ENCODE measurements at places on chromosomes 2 and 18.

GRCh38 chr18:36934884-36935283, 106.0 kb downstream of the KIAA1328 start:
- peak; percentile 44 for DNase-seq

DNA sequence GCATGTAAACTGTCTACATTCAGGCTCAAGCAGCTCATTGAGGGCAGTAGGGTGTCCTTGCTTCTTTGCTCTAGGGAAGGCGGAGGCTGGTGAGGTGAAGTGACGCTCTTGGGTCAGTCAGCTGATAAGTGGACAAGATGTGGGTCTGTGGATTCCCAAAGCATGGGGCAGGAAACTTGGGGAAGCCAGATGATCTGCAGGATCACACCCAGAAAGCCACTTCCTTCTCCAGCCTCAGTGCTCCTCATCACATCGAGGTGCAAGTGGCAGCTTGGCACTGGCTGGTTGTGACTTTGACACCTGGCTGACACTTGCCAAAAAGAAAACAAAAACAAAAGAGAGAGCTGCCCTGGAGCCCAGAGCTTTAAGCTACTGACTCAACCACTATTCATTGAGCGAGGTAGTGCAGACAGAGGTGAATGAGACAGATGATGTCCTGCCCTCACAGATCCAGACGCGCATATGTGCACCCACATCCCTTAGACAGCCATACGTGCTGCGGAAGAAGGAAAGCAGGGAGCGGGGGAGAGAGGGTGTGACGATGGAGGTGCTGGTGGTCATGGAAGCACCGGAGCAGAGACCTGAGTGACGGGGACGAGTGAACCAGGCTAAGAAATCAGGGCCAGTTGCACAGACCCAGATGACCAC, 3.1 kb upstream of the CIB4 start:
- no peak for DNase-seq

DNA sequence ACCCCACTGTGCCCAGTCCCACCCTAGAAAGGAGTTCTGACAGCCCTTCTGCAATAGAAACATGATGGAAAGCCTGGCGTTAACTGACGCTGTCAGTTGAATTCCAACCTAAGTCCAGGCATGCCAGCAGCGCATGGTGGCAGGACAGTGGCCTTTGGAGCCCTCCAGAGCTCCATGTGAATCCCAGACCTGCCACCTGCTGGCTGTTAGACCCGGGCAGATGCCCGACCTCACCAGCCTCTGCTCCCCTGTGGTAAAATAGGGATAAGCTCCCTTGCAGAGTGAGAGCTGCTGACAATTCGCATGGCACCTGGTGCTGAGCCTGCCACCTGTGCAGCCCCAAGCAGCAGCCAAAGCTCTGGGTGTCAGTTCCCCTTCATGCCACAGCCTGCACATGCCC, 138.6 kb downstream of the LOXHD1 start:
- DNase-seq, result no peak

- DNase-seq, result no peak
Measured at GRCh38 chr2:133448195-133448594, 120.1 kb downstream of the NCKAP5 start.

- DNase-seq, result peak; percentile 65
Measured at GRCh38 chr2:36570416-36570815, 27.6 kb downstream of the FEZ2 start.

- DNase-seq, result peak; percentile 11
Measured at GRCh38 chr18:33960417-33960816, 264.3 kb downstream of the NOL4 start.

DNA sequence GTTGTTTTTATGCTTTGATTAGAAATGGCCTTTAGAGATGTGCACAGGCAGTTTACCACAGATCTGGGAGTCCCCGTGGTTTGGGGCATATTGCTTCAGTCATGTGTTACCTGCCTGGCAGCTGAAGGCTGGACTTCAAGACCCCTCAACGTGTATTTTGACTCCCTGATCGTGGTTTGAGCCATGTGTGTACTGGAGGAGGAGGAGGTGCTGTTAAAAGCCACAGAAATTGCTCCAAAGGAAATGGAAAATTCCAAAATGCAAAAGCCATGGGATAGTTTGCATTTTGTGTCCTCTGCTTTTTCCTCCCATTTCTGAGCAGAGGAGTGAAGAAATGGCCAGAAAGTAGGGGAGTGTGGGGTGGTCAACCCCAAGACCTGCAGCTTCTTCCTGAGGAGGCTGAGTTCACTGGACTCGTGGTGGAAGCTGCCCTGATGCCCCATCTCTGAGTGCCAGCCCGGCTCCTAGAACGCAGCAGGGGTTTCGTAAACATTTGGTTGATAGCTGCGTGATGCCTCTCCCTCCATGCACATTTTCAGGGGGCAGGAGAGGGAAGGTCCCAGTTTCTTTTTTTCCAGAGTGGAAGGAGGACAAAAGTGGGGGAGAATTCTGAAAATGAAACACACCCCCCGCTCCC, 45.7 kb downstream of the ITGB1BP1 start:
- DNase-seq, result no peak
